ENCODE measurements at places on chromosomes 12 and 14. TPM values are rescaled to one million over a fixed set of nuclear protein-coding genes. Genes with fewer than 3 reads are reported as not detected.
A peak's percentile ranks its signal among the peaks of the same experiment; 100 is the strongest.

Gene EXD2
- 6.5 TPM for total RNA-seq

Gene KERA
- not detected for total RNA-seq

Gene FOXA1
- total RNA-seq, result not detected

Gene DLK1
- total RNA-seq, result not detected

Gene KLHL33
- 3.6 TPM for total RNA-seq

Gene C12orf50
- 0.08 TPM for total RNA-seq

Gene SOX5
- not detected for total RNA-seq

Gene SLC41A2
- total RNA-seq, result 3.1 TPM

DNA sequence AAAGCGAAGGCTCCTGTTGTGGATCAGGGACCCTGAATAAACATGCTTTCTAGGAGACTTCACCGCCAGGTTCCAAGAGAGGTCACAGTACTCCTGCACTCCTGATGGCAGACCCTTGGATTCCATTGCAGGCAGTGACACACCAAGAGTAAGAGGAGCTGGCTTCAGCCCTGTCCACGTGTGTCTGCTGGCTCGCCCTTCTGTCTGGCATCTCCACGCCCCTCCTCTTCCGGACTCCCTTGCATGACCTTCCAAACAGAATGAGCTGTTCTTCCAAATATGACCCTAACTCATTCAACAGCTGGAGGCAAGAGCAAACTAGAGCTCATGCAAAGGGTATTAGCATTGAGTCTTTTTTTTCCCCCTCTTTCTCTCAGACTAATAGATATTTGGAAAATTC lies 233.0 kb upstream of the PLEKHG7 start:
- no peak for DNase-seq

DNA sequence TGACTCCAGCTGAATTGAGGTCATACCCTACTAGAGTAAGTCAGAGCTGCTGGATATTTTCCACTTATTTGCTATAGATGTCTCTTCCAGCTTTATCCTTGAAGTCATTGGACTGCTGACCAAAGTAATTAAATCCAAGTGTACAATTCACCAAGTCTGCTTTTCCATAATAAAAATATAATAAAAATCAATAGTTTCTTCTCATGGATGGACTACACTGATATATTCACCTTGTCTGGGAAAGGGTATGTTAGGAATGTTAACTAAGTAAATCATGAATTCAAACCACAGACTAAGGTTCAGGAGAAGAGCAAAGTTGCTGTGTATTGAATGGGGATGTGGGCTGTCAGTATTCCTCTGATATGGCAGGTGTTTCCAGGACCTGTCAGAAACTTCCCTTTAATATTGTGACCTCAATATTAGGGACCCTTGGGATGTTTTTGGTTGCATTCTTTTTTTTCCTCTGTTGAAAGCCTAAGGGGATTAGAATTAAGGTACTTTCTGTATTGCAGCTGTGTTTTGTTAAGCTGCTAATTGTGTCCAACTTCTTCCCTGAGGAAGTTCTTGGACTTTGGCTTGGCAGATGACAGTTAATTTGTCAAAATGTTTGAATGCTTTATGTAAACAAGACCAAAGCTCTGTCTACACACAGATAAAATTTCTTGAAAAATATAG lies 284.0 kb downstream of the ATP23 start:
- DNase-seq, result no peak

GRCh38 chr14:38243696-38244240 lies 12.1 kb downstream of the CLEC14A start:
- DNase-seq, result no peak

DNA sequence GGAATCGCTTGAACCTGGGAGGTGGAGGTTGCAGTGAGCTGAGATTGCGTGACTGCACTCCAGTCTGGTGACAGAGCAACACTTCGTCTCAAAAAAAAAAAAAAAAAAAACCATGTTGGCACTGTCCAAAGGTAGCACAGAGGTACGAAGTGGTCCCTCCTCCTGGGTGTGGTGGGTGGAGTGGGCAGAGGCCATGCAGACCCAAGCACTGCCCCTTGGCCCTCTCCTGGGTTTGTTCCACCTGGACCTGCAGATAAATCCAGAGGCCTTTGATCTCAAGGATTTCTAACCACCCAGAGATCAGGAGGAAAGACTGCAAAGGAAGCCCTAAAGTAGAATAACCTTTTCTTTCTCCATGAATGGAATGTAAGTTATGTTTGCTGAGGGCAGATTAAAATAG lies 8.7 kb upstream of the GALNT6 start:
- DNase-seq, result no peak

DNA sequence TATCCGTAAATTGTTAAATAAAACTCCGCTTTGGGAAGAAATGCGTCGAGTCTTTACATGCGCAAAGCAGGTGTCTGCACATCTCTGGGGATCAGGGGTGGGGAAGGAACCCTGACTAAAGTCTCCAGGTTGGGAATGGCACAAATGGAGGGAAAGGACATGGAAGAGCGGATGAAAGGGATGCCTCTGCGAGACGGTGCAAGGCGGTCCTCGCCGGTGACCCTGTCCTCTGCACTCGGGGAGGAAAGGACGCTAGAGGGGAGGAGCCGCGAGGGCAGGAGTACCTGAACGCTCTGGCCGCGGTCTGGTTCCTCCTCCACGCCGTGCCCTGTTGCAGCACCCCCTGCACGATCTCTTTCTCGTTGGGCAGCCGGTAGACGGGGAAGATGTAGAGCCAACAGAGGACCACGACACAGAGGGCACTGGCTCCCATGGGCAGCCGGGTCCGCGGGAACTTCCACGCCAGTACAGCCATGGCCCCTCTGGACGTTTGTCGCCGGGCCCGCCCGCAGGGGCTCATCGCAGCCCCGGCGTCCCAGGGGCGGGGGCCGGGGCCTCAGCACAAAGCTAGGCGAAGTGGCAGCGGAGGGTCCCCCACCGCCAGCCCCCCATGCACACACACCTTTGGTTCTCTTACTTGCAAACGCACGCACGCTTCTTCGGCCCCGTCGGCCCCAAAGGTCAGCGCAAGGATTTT lies 646 bp downstream of the ST8SIA1 start:
- peak; percentile 34 for DNase-seq

DNA sequence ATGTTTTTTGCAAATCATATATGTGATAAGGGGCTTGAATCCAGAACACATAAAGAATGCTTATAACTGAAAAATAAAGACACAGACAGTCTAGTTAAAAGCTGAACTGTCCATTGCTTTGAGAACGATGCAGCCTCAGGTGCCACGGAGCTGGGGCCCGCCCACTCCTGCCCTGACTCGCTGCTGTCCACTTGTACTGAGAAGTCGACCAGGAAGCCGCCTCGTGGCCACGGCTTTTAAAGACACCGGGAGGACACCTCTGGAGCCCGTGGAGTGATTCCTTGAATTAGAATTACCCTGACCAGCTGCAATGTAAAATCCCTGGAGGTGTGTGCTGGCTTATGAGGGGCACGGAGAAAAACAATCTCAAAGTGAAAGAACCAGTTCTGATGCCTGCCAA lies 23.9 kb upstream of the TEX22 start:
- no peak for DNase-seq

DNA sequence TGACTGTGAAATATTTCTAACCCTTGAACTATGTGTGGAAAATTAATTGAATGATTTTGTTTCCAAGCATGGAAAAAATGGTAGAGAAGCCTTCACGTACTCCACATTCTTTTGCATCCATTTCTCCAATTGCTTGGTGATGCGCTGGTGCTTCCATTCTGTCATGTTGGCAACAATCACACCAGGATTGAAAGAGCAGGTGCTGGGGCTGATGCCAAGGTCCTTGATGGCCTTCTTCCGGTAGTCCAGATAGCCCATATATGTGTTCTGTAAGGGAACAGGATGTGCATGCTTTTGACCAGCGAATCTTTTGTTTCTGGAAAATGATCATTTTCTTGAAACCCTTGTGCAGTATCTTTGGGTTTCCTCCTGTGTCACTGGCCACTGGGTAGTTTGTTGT lies 28.6 kb downstream of the TDG start:
- DNase-seq, result no peak

- DNase-seq, result no peak
Measured at GRCh38 chr14:78567343-78567742, 397.2 kb downstream of the NRXN3 start.

- no peak for DNase-seq
Measured at GRCh38 chr12:122888232-122888752, 7.6 kb downstream of the VPS37B start.

- no peak for DNase-seq
Measured at GRCh38 chr14:48792376-48793024, 793.7 kb downstream of the RPS29 start.

DNA sequence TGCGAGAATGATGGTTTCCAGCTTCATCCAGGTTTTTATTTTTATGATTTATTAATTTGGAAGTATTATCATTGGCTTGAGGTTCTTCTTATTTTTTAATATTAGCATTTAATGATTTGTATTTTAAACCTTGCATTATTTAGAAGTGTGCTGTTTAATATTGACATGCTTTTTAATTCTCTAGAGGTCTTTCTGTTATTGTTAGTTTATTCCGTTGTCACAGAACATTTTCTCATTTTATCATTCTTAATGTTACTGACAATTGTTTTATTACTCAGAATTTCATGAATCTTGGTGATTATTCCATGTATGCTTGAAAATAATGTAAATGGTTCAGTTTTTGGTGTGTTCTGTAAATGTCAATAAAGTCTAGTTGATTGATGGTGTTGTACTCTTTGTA lies 463.5 kb upstream of the NOVA1 start:
- no peak for DNase-seq

DNA sequence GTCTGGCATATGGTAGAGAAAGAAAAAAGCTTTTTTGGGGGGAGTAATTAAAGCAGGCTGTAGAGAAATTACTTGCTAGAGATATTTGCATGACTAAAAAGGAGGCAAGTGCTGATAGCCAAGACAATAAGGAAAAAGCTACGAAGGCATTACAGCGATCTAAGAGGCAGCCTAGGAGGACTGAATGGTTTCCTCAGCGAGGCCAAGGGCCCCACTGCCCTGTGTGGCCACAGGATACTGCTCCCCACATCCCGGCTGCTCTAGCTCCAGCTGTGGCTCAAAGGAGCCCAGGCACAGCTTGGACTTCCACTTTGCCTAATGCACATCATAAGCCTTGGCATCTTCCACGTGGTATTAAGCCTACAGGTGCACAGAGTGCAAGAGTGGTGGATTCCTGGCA lies 53.6 kb downstream of the LRRIQ1 start:
- no peak for DNase-seq

- DNase-seq, result no peak
Measured at GRCh38 chr12:77239617-77240016, 174.2 kb upstream of the E2F7 start.

DNA sequence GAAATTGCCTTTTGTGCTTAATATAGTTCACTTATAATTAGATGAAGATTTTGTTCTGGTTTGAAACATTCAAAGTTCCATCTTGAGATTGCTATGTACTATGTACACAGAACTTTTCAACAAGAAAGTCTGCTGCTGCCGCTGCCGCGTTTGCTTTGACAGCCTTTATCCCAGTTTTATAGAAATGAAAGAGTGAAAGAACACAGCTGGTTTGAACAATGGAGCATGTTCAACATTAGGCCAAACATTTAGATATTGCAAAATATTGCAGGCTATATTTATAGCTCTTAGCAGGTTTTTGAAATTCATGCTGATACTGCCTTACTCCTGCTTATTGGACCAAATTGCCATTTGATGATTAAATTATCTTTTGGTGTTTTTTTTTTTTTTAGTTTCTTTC lies 299.8 kb upstream of the PRKD1 start:
- DNase-seq, result no peak

GRCh38 chr12:130713581-130713991 lies 2.5 kb downstream of the RIMBP2 start:
- no peak for DNase-seq

DNA sequence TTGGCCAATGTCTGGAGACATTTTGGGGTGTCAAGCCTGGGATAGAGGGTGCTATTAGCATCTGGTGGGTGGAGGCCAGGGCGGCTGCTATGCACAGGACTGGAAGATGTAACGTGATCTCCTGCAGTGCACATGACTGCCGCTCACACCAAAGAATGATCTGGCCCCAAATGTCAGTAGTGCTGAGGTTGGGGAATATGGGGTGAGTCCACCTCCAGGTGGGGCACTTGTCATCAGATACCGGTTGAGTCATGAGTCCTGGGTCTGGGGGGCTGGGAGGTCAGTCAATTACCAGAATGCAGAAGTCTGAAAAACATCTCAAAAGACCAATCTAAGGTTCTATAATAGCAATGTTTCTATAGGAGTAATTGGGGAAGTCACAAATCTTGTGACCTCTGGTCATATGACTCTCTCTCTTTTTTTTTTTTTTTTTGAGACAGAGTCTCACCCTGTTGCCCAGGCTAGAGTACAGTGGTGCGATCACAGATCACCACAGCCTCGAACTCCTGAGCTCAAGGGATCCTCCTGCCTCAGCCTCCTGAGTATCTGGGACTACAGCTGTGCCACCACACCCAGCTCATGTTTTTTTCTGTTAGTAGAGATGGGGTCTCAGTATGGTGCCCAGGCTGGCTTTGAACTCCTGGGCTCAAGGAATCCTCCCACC lies 6.0 kb upstream of the SDSL start:
- DNase-seq, result no peak

DNA sequence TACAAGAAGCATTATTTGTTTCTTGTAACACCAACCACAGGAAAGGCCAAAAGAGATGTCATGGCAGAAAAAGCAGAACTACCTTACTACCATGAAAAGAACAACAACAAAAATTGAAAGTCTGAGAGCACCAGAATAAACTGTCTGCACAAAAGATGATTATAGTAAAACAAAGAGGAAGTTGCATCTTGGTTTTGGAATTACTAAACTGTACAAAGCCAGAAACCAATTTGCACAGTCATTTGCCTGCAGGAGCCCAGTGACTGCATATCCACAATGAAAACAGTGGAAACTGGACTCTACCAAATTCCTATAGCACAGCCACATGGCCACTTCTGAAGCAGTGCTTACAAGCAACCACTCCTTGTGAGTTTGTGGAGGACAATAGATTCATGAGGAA lies 276.2 kb downstream of the SSPN start:
- DNase-seq, result no peak

DNA sequence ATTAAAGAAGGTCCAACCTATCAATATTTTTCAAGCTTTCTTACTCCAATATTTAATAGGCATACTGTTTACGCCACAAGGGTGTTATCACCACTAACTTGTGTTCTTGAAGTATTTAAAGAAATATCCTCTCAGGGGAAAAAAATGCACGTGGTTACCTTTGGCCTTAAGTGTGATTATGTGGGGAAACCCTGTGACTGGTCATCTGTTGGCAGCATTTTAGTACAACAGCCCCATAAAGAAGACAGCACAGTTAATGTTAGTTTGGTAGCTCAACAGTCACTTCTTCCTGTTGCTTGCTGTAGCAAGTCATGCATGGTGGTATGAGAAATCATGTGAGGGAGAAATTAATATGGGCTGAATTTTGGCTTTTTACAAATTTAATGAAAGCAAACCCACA lies 1021.5 kb upstream of the TMEM132C start:
- no peak for DNase-seq

- DNase-seq, result no peak
Measured at GRCh38 chr12:65882486-65882885, 58.2 kb downstream of the HMGA2 start.

DNA sequence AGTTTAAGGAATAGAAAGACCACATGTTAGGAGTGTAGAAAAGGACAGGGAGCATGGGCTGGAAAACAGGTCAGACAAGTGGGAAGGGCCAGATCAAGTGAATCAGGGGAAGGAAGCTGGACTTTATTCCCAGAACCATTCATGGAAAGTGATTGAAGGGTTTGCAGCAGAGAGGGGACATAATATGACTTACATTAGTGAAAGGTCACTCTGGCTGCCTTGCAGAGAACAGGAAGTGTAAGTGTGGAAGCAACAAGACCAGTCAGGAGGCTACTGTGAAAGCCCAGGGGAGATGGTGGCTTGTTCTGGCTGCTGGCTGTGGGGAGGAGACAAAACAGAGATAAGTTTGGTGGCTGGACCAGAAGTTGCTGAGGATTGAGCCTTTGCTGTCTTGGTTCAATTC lies 69.1 kb downstream of the VCPKMT start:
- DNase-seq, result no peak

GRCh38 chr12:39860695-39861094 lies 241.1 kb upstream of the ABCD2 start:
- no peak for DNase-seq
